ENCODE measurements at places on chromosomes 1 and 21. TPM values are rescaled to one million over a fixed set of nuclear protein-coding genes. Genes with fewer than 3 reads are reported as not detected.

DNA sequence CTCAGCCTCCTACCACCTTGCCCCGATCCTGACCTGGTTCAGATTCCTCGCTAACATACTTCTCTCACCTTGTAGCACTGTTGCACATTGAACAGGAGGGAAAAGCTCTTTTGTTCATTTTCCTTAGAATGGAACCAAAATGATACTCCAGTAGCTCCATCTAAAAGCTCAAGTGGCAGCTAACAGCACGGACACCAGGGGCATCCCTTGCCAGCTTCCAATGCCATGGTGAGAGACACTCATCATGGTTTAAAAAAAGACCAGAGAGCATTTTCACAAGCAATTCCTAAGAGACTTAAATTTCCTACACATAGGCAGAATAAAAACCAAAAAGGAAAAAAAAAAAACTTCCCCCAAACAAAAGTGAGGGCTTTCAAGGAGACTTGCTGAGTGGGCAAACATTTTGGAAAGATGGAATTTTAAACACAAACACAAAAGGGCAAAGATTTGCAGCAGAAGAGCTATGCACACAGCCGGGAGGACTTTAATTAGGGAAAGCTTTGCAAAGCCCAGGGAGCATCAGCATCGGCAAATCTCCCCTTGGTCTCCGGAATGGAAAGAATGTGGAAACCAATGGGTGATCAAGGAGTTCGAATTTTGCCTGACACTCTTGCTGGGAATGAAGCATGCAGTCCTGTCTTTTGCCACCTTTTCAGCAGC, 84.3 kb downstream of the CAPZB start:
- no peak for DNase-seq

DNA sequence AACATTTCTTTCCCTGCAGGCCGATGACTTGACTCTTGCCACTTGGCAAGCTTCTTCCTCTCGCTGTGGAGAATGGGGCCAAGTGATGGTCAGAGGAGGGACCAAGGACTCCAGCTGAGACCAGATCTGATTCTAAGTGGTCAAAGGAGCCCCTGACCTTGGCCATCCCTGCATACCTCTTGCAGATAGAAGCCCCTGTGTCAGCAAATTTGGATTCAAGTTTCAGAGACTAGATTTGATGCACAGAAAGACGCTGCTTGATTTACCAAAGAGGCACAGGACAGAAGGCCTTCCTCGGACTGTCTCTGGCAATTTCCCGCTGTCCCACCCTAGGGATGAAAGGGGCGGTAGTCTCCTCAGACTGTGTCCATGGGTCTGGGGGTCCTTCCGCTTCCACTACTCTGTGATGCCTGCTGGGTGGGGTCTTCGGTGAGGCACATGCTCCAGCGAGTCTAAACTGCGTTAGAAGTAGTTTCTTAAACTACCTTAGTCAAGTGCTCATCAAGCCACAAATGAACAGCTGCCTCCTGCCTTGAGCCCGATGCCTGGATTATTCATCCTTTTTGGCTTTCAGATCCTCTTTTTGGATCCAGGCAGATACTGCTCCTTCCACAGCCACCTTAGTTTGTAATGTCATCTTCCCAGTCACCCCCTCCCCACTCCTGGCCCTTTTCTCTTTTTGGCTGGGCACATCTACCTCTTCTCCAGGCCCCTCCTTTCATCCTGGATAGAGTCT, 31.8 kb upstream of the RBM15 start:
- no peak for DNase-seq

DNA sequence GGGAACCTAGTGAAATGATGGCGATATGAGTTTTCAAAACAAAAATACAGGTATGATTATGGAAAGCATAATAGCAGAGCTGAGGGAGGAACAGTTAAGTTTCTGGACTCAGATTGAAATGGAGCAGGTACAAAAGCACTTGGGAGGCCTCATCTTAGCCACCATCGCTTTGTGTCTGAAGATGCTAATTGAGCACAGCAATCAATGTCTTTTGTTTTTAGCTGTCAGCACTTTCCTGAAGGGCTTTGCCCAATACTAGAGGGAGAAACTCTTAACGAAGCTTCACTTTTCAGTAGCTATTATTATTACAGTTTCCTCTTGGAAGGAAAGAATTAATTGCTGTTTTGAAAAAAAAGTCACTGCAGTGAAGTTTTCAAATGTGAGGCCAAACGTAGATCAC, 348.7 kb downstream of the RWDD3 start:
- DNase-seq = no peak

DNA sequence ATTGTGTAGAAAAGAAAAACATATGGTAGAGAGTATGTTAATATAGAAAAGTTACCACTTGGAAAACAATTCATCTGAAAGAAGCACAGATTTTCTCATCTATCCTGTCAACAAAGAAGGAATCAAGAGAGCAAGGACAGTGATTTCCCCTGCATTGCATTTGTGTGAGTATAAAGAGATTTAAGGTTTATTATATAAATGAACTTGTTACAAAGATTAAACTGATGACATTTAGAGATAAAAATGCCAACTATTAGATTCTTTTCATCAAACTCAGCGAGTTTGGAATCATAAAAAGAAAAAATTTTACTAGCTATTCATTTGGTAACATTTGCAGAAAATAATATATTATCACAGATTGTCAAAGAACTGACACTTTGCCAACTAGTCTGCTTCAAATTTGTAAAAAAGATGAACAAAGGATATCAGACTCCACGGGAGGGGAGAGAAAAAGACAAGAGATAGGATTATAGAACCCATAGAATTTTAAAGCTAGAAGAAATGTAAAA, at the start of gene RGS21:
RGS21 (plus strand) TSS at position 51 of the 509 bp plus-strand sequence. CDS start 26,045 bp downstream, outside the sequence.
- DNase-seq = no peak

The SYNJ1 gene
- total RNA-seq = 10.8 TPM

DNA sequence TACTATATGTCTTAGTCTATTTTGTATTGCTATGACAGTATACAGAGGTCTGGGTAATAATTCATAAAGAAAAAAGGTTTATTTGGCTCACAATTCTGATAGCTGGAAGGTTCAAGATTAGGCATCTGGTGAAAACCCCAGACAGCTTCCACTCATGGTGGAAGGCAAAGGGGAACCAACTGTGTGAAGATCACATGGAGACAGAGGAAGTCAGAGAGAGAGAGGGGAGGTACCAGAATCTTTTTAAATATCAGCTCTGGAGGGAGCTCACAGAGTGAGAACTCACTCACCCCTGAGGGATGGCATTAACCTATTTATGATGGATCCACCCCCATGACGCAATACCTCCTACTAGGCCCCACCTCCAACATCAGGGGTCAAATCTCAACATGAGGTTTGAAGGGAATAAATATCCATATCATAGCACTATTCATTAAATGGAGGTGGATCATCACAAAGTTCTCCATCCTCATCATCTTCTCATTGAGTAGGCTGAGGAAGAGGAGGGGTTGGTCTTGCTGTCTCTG, 290.5 kb downstream of the DSCAM start:
- no peak for DNase-seq

The NFASC gene
- total RNA-seq = 0.13 TPM

The TMEM53 gene
- total RNA-seq = 2.2 TPM

- DNase-seq = no peak
Observed at GRCh38 chr1:193176113-193176512, 10.3 kb downstream of the B3GALT2 start.

DNA sequence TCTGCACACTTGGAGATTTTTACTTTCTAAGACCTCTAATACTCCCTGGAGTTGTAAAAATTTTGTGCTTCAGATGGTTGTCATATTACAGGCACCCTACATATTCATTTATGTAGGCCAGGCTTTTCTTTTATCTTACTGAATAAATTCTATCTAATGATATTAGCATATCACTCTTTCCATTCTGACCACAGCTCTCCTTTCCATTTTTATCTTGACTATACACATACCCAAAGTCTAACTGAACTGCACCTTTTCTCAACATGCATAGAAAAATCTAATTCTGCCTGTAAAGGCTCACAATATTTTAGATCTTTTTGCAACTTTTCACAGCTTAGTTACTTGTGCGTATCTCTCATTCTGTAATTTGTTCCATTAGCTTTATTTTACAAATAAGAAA, 52.7 kb upstream of the TSHB start:
- DNase-seq = no peak

The CSF3R gene
- total RNA-seq = not detected

DNA sequence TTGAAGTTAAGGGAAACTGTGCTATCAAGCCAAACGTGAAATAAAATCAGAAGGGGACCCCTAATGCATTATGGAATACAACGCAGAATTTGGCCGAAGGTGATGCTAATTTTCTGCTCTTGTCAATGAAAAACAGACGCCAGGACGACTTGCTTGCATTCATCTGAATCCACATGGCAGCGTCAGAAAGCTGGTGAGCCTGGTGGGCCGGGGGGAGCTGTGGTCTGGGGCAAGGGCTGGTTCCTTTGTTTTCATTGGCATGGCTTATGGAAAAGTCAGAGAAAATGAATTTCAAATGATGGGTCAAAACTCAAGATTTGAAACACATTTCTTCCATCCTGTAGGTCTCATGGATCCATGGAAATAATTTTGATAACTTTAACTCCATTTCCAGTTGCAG, 86.4 kb upstream of the RUNX1 start:
- DNase-seq = no peak

- no peak for DNase-seq
Observed at GRCh38 chr1:152191260-152191659, 32.2 kb upstream of the RPTN start.

DNA sequence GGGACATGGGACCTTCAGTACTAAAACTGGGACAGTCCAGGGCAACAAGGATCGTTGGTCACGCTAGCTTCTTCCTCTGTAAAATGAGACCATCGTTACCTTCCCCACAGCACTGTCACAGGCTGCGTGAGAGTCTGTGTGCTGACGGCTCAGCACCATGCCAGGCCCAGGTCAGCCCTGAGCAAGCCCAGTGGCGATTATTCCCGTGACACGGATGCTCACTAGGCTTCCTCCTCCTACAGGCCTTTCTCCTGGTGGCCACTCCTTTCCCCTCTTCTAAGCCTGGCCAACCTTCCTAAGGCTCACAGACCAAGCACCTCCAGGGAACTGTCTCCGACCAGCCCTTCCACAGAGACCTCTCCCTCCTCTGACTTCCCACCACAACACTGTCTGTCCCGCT, 69.3 kb upstream of the RUNX3 start:
- no peak for DNase-seq

Data from activated T-cell treated with anti-CD3 and anti-CD28 coated beads, Interleukin-2, amount 50 U/mL, for 4 hours (primary cell).